Posterior cingulate gyrus (tissue), 11 donors: ENCODE measurements at places on chromosomes 7 and 10.

GRCh38 chr10:6603142-6604125 is 23.4 kb upstream of the PRKCQ start:
- DNase-seq = peak; percentile 65

- no peak for DNase-seq
These were observed 18.8 kb downstream of the NUDT1 start for GRCh38 chr7:2260820-2261219.

DNA sequence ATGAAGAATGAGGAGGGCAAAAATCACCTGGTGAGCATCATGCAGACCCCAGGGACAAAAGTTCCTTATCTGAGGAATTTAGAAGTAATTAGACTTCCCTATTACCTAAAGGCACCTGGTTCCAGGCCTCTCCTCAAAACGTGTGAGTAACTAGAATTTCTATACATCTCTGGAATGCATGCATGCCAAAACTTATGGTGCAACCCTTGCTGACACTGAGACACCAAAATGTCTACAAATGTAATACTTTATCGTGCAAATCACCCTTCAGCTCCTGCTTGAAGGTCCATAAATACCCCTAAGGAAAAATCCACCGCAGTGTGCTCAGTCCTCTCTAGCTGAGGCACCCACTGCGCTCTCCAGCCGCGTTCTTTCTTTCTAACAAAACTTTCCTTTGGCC is 84.2 kb downstream of the PAXIP1 start:
- DNase-seq = no peak

GRCh38 chr7:30699706-30700495 is 17.6 kb upstream of the CRHR2 start:
- DNase-seq = no peak

DNA sequence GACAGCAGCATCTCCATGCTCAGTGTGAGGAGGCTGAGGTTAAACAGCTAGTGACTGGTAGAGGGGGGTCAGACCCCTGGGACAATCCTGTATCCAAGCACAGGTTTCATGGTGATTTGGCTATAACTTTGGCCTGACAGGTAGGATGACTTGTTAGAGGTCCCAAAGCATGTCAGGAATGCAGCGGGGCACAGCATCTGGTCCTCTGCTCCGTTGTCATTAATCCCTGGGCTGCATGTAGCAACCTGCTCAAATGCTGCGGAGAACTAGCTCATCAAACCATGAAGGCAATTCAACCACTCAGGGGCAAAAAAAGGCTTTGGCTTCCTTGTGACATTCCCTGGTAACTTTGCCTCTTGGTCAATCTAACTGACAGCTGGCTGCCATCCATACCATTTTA is 26.8 kb downstream of the WNT2 start:
- no peak for DNase-seq

- no peak for DNase-seq
These were observed 59.4 kb upstream of the FRMD4A start for GRCh38 chr10:14389981-14390590.

DNA sequence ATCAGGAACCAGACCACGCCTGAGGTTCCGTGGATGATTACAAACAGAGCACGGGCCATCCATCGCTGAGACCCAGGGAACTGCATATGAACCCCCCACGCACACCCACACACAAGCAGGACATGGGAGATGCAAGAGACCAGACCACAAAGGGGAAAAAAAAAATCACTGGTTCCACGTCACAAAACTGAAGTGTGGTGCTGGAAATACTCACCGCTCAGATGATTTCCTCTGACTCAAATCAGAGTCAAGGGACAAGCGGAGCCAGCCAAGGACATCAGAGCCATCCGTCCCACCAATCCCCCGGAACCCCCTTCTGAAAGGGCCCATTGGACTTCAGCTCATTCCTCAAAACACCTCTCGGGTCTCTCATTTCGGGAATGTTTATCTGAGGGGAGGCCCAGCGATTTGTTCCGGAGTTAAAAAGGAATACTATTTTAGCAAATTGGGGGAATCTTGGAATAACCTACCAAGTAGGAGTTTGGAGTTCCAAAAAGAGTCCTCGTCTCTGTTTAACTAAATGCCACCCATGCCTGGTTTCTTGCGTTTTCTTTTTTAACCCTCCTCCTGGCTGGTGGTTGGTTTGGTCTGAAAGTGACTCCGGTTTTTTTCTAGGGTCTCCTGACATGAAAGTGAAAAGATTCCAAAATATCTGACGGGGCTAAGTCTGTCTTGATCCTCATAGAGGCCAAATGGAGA is 15.0 kb downstream of the SNX8 start:
- no peak for DNase-seq

DNA sequence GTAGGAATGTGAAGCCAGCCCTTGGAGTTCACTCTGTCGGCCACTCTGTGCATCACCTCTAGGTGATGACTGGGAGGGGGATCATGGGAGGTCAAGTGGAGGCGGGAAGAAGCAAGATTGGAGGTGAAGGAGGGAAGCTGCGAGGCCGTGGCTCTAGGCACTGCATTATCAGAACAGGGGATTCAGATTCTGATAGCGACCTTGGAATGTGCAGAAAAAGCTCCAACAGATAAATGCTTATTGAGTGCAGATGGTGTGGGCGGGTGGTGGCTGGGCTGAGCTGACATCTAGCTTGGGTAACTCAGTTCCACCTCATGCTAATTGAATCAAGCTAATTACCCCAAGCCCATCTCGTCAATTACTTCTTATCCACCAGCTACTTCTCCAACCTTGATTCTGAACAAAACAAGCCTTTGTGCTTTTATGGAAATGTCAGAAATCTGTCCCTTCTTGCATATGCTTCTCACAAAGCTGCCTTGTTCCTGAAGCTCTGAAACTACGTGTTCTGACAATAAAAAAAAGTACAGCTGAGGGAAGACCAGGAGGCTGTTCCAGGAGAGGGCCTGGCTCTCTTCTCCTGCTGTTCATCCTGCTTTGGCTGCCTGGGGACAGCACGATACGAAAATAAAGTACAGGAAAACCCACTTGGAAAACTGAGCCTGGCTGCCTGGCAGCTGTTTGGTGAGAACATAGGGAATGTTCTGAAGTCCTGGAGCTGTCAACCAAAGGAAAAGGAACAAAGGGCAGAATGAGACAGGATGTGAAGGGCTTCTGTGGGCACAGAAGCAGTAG is 27.5 kb downstream of the STRA8 start:
- DNase-seq = no peak

- DNase-seq = peak; percentile 32
These were observed 72.9 kb upstream of the GRID1 start for GRCh38 chr10:86439544-86439943.

GRCh38 chr7:134016223-134016941 is 110.8 kb upstream of the LRGUK start:
- DNase-seq = peak; percentile 48

DNA sequence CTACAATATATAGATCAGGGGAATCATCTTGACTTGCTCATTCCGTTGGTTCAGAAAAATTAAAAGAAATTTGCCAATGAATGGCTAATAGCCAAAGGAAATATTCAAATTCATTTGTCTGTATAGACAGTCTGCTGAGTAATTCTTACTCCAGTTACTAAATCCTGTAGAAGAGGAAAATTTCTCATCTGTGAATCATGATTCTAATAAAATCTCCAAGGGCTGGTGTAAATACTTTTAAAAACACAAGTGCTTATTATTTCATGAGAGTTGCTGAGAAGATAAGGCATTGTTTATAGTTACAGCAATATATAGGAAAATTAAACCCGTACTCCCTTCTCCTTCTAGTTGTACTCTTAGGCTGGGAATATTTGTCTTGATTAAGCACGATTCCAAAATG is 53.0 kb downstream of the WNT2 start:
- no peak for DNase-seq

DNA sequence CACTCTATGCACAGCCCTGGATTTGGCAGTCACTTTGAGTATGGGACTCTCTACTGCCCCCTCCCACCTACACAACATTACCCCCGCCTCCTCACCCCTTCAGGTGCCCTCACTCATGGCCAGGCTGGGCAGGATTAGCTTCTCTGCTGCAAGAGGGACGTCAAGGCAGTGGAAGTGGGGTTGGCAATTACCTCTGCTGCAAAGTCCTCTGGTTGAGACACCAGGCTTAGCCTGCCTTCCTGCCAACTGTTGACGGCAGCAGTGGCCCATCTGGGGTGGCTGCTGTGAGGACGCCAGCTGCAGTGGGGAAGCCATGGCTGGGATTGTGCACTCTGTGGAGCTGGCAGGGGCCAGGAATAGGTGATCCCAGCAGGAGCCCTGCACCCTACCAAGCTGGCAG is 26.7 kb downstream of the SVIL start:
- DNase-seq = no peak
